ENCODE measurements at places on chromosomes 6 and 20.

- DNase-seq, result no peak
Measured at GRCh38 chr6:151179321-151179720, 60.4 kb upstream of the AKAP12 start.

DNA sequence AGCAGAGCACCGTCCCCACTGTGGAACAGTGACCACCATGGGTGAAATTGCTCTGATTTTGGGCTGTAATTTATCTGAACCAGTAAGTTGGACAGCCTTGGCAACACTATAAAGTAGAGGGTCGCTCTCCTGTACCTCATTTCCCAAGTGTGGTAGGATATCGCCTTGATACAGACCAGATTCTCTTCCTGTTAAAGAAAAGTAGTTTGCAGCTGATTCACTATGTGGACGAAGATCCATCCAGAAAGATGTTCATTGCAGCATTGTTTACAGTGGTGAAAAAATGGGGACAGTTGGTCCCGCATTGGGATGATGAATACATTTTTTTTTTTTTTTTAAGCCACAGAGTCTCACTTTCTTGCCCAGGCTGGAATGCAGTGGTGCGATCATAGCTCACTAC, 74.3 kb downstream of the SLX4IP start:
- DNase-seq, result no peak

DNA sequence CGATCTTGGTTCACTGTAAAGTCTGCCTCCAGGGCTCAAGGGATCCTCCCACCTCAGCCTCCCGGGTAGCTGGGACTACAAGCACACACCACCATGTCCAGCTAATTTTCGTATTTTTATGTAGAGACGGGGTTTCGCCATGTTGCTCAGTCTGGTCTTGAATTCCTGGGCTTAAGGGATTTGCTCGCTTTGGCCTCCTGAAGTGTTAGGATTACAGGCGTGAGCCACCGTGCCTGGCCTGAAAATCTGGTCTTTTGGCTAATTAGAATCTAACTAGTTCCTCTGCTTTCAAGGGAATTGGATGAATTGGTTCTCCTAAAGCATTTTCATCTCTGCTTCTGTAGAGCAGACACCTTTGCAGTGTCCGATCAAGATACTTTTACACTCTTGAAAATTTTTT, 51.3 kb downstream of the NCOA3 start:
- no peak for DNase-seq

DNA sequence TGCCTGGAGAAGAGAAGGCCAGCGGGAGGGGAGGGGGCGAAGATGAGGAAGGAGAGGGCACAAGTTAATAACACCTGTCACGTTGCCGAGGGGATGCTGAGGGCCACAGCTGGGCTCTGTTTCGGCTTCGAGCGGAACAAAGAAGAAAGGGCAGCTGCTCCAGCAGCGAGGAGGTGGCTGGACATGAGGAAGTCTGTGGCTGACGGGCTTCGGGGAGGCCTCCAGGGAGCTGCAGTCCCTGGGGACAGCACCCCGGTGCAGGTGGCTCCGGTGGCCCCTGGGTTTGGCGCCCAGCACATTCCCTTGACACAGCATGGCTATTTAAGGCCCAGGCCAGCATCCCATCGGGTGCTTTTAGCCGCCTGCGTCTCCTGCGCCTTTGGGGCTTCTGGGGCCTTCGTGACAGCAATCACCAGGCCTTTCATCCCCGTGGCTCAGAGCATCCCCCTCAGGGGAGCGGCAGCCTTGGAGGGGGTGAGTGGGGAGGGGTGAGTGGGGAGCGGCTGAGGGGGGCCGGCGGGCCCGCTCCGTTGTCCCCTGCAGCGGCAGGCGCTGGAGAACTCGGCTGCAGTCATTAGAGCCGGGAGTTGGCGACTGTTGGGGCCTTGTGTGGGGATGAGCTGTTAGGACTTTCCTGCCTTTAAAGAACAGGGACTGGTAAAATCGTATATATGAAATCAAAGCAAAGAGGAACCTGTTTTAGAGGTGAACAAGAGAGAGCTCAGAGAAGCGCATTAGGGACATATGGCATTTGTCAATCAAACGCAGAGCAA, 99.0 kb downstream of the TMEM242 start:
- DNase-seq, result no peak

GRCh38 chr6:139152892-139153271, 18.0 kb downstream of the HECA start:
- DNase-seq, result no peak

- peak; percentile 8 for DNase-seq
Measured at GRCh38 chr6:113909224-113909856, 52.2 kb downstream of the MARCKS start.

- no peak for DNase-seq
Measured at GRCh38 chr6:168014428-168014827, 17.0 kb downstream of the KIF25 start.

- DNase-seq, result no peak
Measured at GRCh38 chr20:23680146-23680545, 8.7 kb downstream of the CST4 start.

DNA sequence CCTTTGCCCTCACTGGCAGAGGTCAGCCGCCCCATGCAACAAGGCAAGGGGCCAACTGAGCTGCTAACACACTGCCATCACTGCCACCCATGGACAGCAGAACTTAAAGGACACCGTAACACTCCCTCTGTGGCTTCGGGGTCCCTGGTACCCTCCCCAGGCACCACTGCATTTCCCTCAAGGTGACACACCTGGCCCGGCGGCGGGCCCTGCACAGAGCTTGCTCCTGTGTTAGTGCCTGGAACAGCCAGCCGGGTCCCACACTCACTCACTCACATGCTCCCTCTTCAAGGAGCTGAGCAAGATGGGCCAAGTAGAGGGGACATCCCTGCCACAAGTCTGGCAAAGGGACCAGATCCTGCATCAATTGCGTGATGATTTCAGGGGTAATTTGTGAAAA, 126.5 kb upstream of the SOX4 start:
- no peak for DNase-seq

DNA sequence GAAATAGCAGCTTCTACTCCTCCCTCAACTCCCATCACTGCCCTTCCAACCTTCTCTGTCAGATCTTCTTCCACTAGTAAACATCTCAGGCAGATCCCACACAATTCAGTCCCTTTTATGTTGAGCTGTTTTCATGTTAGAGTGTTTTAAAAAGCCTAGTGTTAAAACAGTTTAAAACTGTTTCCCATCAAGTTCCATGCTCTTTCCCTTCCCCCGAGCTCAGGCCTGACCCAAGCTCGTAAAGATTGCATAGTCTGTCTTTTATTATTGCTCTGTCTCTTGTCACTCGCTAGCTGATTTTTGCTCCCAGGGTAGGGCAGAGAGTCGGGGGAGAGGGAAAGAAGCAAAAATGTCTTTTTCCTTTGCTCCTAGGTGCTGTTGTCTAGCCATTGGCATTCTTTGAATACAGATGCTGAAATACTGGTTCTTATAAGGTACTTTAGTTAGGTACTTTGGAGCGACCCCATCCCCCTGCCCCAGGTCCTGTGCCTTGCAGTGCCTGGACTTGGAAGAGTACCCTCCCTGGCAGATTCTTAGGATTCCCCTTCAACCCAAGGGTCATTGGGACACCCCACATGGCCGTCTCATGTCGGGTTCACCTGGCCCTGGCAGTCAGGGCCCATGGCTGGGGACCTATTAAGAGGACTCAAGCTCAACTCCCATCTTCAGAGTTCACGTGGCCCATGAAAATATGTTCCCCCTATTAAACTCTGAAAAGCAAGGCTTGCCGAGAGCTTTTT, 101.2 kb upstream of the ARMC2 start:
- no peak for DNase-seq

GRCh38 chr20:57683881-57684807, 25.7 kb downstream of the PMEPA1 start:
- no peak for DNase-seq

DNA sequence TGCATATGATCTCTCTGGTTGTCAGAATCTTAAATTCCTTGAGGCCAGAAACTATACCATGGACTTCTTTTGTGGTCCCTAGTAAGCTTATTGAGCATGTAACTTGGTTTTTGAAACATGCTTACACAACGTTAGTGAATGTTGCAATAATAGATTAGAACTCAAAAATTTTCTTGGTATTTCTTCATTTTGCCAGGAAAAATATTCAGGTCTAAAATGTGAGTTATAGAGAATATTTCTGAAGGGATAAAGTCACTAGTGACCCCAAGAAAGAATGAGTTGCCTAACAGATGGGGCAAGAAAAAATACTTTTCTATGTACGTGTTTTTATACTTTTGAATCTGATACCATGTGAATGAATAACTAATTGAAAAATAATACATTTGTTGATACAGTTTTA, 195.4 kb downstream of the TFAP2A start:
- no peak for DNase-seq

DNA sequence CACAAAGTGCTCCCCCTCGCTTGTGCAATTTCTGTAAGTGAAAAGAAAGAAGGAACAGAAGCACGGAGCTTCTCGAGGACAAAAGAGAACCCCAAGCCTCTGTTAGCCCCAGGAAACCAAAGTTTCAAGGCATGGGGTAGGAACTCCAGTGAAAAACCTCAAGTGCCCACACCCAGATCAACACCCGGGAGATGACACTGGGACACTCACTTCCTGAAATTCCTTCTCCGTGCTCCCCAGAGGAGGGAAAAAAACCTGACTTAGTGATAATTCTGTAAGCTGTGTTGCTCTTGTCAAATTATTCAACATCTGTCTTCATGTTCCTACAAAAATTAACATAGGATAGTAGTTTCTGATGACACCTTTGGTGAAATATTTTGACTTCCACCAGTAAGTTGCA, 4.6 kb downstream of the MDGA1 start:
- DNase-seq, result no peak

DNA sequence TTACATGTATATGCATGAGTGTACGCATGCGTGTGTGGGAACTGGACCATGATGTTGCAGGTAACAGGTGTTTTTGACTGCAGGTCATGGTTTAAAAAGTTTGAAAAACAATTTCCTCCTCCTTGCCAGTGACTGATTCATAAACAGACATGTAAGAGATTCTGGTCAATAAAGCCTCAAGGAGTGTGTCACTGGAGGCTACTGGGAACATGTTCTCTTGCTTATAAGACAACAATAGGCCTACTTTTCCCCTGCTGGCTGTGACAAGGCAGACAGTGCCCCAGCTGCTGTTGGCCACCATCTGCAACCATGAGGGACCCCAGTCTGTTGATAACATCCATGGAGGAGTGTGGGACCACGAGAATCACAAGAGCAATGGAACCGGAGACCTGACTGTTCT, 12.7 kb downstream of the LEMD2 start:
- DNase-seq, result no peak

- DNase-seq, result no peak
Measured at GRCh38 chr6:107488174-107488874, 1.6 kb upstream of the SOBP start.

DNA sequence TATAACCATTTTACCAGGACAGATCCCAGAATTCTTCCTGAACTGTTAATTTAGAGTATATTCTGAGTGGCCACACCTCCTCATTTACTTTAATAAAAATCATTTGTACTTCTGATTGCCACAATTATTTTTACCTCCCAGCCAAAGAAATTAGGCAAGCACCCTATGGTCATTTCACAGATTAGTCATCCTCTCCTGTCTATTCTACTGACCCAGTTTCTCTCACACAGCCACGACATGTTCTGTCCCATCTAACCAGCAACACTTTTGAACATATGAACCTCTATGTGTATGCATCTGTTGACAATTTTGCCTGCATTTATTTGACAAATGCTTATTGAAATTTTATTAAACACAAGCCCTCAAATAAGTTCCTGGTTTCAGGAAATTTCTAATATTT, 202.6 kb upstream of the STXBP5 start:
- no peak for DNase-seq

GRCh38 chr6:29942275-29943052, at the start of gene HLA-A:
Gene HLA-A (plus strand): TSS chr6:29942532. CDS start chr6:29942554, 22 bp downstream.
- peak; percentile 77 for DNase-seq

DNA sequence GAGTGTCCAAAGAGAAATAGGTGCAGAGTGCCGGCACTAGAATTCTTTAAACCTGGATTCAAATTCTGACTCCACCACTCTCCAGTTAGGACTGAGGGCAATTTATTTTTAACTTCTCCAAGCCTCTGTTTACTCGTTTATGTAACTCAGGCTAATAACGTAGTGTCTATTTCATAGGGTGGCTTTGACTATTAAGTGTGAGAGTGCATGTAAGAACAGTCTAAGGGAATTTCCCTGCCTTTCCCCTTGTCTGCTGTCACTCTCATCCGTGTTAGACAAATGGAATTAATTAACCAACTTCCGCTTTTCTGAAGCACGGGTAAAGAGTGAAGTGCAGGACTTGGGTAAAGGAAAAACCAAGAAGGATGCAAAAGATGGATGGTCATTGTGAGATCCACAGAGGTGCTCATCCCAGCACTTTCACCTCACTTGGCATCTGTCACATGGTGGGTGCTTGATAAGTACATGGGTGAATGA, 4.1 kb upstream of the ZKSCAN8 start:
- DNase-seq, result no peak

Data from frontal cortex (tissue), 4 donors.